Large intestine (tissue), 12 donors: ENCODE measurements at places on chromosomes 3 and 15.

DNA sequence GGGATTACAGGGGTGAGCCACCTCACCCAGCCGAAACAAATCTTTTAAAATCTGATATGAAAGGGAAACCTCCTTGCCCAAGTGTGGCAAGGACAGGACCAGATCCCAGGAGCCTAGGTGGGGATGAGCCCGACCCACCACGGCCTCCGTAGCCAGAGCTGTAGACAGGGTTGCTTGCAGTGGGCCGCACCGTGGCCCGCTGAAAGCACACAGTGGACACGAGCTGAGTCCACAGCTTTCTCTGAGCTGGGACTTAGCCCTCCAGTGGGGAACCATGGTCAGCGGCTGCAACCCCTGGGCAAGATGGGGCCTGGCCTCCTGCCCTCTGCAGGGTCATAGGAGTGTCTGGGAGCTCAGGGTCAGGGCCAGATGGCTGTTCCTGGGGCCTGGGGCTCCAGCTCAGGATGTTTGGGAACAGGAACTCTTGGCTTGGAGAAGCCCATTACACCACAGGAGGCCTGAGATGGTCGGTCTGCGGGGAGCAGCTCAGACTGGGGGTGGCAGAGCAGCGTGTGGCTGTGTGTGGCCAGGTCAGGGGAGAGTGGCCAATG is 24.7 kb downstream of the GP9 start:
- no peak for DNase-seq

- DNase-seq: no peak
Observed at GRCh38 chr15:87212041-87212440, 1044.5 kb downstream of the NTRK3 start.

- no peak for DNase-seq
Observed at GRCh38 chr3:179336345-179336929, 11.1 kb upstream of the MFN1 start.

DNA sequence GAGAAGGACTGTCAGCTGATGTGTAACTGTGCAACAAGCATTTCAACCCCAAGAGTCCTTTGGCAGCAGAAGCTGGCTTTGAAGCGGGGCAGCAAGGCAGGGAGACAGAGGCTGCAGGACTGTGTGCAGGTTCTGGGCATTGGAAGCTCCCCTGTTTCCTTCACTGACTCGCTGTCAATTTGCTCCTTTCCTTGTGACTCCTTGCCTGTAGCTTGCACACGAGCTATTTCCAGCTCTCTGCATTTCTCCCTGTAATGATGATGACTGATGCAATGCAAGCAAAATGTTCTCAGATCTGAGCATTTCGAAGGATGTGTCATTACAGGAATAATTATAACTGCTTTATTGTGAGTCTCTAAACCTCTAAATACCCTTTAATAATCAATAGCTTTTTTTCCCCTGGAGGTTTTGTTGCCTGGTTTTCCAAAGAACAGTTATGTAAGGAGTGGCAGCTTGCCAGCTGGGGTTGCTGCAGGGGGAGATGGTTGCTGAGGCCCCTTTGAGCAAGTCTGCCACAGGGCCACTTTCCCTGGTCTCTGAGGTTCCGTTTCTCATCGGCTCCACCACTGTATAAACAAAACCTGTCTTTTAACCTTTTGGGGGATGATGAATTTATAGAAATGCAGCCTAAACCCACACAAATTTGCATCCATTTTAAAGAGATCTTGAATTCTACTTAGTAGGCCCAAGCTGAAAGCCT is 2.8 kb downstream of the APOD start:
- no peak for DNase-seq

GRCh38 chr15:99686290-99686689 is 46.9 kb downstream of the LYSMD4 start:
- DNase-seq: no peak
